ENCODE measurements at places on chromosomes 6 and 20.

DNA sequence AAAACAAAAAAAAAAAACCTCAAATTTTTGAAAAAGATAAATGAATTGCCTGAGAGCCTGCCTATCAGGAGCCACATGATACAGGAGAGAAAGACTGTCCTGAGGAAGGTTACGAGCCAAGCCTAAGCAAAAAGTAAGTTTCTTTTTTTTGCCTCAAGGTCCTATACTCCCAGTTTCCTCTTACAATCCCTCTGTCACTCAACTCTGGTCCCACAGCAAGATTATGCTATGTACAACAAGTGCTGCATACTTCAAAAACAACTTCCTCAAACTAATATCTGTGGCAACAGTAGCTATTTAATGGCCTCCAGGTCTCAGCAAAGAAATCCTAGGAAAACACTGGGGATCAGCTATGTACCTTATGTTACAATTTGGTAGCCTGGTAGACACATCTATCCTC, 46.8 kb downstream of the PLN start:
- no peak for ATAC-seq

- ATAC-seq: no peak
Measured at GRCh38 chr6:139824864-139825263, 450.4 kb upstream of the CITED2 start.

- ATAC-seq: no peak
Measured at GRCh38 chr6:110609101-110609500, 132.7 kb upstream of the SLC22A16 start.

DNA sequence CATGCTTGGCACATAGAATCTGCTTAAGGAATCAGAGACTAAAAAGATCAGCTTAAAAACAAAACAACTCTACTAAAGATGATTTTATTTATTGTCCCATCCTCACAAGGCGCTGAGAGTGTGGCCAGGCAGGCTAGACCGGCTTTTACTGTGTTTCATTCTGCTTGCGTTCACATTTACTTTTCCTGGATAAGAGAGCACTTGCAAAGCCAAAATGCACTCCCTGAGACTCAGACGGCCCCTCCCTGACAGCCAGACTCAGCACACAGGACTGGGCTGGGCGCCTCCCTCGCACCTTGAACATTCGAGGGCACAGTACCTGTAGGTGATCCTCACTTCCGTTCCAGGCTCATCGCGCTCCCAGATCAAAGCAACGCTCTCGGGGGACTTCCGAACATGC, 10.2 kb downstream of the ACSS1 start:
- ATAC-seq: no peak

GRCh38 chr6:164897523-164898235, 411.7 kb downstream of the C6orf118 start:
- no peak for ATAC-seq

- ATAC-seq: no peak
Measured at GRCh38 chr6:84625506-84625905, 138.9 kb downstream of the TBX18 start.

Data from stimulated activated memory B cell treated with anti-CD40 and anti-IgM and Interleukin-4, amounts not matched to agents 10 μg/mL and 1 μg/mL and 100 μg/mL, for 72 hours (primary cell).